ENCODE measurements at places on chromosomes 7 and 10.

- DNase-seq: no peak
Observed at GRCh38 chr7:108142675-108143259, 12.6 kb upstream of the LAMB4 start.

DNA sequence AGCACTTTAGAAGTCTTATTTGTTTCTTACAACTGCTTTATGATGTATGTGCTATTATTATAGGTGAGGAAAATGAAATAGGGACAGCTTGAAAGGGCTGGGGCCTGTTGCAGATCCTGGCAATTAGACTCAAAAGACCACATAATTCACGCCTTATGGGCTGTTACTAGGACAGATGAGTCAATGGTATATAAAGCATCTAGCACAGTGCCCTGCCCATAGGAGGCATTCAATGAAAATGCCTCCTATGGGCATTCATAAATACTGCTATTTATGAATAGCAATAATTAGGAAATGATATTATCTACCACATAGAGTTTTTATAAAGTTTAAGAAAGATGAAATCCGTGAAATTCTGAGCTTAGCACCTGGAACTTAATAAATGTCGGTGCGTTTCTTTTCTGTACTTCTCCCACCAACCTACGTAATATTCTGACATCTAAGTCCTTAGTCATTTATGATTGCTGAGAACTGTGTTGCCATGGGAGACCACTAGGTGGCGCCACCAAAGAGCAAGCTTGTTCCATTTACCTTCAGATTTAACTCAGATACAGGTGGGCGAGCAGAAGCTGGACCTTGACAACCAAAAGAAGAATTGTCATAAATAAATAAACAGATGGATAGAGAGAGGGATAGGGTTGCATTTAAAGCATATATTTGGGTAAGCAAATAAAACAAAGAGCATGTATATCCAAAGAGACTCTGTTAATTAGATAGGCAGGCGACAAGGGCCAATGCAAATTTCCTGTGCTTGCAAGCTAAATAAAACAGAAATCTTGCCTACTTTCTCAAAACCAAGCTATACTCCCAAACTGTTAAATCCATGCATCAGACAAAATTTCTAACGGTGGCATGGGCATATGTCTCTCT is 699.9 kb downstream of the INHBA start:
- DNase-seq: peak; percentile 68

DNA sequence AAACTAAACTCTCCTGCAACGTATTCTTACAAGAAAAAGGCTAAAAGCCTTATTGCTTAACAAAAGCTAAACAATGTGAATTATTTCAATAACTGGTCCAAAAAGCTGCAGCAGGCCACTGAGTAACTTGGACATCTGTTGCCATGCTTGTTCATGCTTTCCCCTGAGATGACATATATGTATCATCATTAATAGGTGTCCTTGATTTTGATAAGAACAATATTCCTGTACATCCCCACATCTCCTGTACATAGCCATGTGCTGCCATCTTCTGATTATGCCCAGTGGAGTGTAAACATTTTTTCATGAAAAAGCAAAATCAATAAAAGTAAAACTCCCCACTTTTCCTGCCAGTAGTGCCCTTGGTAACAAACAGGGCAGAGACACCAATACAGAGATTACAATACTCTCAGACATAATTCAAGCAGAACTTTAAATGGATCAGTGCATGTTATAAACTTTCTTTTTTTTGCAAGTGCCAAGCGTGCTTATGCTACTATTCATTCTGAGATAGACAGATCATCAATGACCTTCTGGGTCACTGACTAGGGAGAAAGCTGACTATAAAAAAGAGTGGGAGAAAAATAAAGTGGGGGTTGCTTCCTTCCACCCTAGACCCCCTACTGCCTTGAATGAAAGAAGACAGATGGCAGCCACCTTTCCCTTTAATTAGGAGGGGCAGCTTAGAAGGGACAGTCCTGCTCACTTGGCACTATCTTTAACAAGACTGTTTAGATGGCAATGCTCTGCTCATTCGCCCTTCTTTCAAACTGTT is 205.5 kb upstream of the KLF14 start:
- no peak for DNase-seq

- no peak for DNase-seq
Observed at GRCh38 chr7:95525503-95525902, 39.8 kb downstream of the ASB4 start.

DNA sequence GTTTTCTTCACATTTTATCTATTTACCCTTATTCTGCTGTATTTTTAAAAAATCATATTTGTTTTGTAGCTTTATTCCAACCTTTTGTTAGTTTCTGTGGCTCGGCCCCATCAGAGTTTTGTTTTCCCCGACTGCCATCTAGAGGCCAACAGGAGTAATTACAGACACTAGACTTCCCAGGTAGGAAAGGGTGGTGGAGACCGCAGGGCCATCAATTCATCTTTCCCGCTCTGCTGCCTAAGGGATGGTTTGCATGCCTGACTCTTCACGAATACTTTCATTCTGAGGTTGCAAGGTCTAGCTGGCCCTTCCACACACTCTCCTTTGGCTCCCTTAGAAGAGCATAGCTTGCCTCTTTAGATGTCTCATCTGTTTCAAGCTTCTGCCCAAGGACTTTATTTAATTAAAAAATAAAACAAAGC is 38.3 kb downstream of the LYZL2 start:
- peak; percentile 69 for DNase-seq

Measured in mesendoderm (in vitro differentiated cells).